ENCODE measurements at places on chromosomes 12 and 14. TPM values are rescaled to one million over a fixed set of nuclear protein-coding genes. Genes with fewer than 3 reads are reported as not detected.

The KRT83 gene
- total RNA-seq, result 4.2 TPM

The COL2A1 gene
- total RNA-seq, result not detected

The SLC2A14 gene
- total RNA-seq, result 0.12 TPM

The ALDH1L2 gene
- 3.7 TPM for total RNA-seq

The NAV3 gene
- 13.7 TPM for total RNA-seq

The ACSM4 gene
- total RNA-seq, result not detected

The LRP1 gene
- 15.5 TPM for total RNA-seq

The TEAD4 gene
- 51.6 TPM for total RNA-seq

The HSPA2 gene
- total RNA-seq, result 40.5 TPM

The BMP4 gene
- 2.2 TPM for total RNA-seq

The NAB2 gene
- total RNA-seq, result 12.9 TPM

The TOGARAM1 gene
- 7.2 TPM for total RNA-seq

The LMO3 gene
- total RNA-seq, result not detected

The C12orf56 gene
- total RNA-seq, result not detected

The SMCO2 gene
- total RNA-seq, result 0.36 TPM

The CABP1 gene
- 0.22 TPM for total RNA-seq

The PAWR gene
- total RNA-seq, result 44.6 TPM

The NR1H4 gene
- 0.09 TPM for total RNA-seq

The TMEM52B gene
- total RNA-seq, result not detected

The TMEM119 gene
- total RNA-seq, result not detected

The RIMBP2 gene
- not detected for total RNA-seq

The AICDA gene
- 0.31 TPM for total RNA-seq

The LMNTD1 gene
- not detected for total RNA-seq

The LTBR gene
- total RNA-seq, result 248 TPM

The CHURC1 gene
- 181 TPM for total RNA-seq

The ARHGEF25 gene
- total RNA-seq, result 6.3 TPM

The NYNRIN gene
- 0.26 TPM for total RNA-seq

The HEATR5A gene
- total RNA-seq, result 13.8 TPM

The GLT1D1 gene
- total RNA-seq, result not detected

The ABCD2 gene
- total RNA-seq, result not detected

The PLEKHD1 gene
- not detected for total RNA-seq

Measured in A549 treated with ZK216348 at 1 μM for 4 hours (cell line).